ENCODE measurements at places on chromosomes 4 and X. TPM values are rescaled to one million over a fixed set of nuclear protein-coding genes. Genes with fewer than 3 reads are reported as not detected.
A peak's percentile ranks its signal among the peaks of the same experiment; 100 is the strongest.

CWH43 gene
- polyA plus RNA-seq, result 15.8 TPM

AGTR2 gene
- polyA plus RNA-seq, result not detected

DNA sequence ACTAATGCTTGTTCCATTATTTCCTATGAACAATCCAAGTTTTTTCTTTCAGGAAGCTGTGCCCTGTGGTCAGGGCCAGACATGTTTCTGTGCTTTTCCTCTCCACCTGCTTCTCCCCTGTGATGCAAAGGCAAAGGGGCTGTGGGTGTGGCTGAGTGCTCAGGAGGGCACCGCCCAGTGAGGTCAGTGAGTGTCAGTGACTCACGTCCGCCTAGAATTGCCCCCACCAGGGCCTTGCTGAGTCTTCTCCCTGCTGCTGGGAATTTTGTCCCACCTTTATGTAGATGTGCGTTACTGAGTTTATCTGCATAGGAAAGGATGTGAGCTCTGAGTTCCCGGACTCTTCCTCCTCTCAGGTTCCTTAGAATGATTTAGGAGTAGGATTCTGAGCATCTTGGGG lies 283.2 kb downstream of the DCHS2 start:
- no peaks in the 10 kb centered on the region for H3K36me3 ChIP-seq
- H3K27ac ChIP-seq, result no peak overlapping the region
- no peaks in the 10 kb centered on the region for H3K4me1 ChIP-seq

DNA sequence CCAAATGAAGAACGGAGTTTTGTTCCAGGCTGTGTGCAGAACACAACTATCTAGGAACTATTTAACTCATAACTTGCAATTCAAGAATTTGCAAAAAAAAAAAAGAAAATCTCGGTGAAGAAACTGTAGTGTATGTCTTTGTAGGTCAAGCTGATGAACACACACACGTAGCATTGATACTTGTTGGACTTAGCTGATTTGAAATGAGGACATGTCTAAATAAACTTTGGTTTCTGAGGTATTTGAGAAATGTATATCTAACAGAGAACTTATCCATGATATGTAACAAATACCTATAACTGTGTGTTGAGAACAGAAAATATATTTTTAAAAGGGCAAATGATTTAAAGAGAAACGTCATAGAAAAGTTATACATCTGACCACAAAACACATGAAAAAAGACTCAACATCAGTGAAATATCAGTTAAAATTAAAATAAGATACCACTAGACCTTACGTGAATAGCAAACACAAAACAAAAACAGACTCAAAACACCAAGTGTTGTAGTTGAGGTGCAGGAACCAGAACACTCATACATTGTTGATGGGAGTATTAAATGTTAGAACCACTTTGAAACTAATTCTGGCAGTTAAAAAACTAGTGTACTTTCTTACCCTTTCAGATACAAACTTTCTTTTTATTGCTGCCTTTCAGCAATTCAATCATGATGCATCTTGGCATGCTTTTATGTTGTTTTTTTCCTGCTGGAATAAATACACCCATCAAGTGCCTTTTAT lies 1535.8 kb upstream of the PCDH10 start:
- no peaks in the 10 kb centered on the region for H3K27me3 ChIP-seq
- no peak overlapping the region for H3K27ac ChIP-seq
- no peaks in the 10 kb centered on the region for H3K4me1 ChIP-seq
- no peak for DNase-seq
- H3K4me3 ChIP-seq, result no peak overlapping the region

FAM47C gene
- polyA plus RNA-seq, result not detected

KLB gene
- 0.41 TPM for polyA plus RNA-seq

- no peak for DNase-seq
- H3K4me3 ChIP-seq, result no peak overlapping the region
- no peaks in the 10 kb centered on the region for H3K36me3 ChIP-seq
- no peaks in the 10 kb centered on the region for H3K4me1 ChIP-seq
- no peak overlapping the region for H3K27ac ChIP-seq
Measured at GRCh38 chrX:54230435-54231148, 47.5 kb upstream of the FAM120C start.

OTC gene
- not detected for polyA plus RNA-seq

GRCh38 chrX:3094261-3094660 lies 53.0 kb downstream of the ARSF start:
- H3K36me3 ChIP-seq, result no peaks in the 10 kb centered on the region
- H3K4me1 ChIP-seq, result no peaks in the 10 kb centered on the region
- H3K4me3 ChIP-seq, result no peak overlapping the region
- H3K27ac ChIP-seq, result no peak overlapping the region

DNA sequence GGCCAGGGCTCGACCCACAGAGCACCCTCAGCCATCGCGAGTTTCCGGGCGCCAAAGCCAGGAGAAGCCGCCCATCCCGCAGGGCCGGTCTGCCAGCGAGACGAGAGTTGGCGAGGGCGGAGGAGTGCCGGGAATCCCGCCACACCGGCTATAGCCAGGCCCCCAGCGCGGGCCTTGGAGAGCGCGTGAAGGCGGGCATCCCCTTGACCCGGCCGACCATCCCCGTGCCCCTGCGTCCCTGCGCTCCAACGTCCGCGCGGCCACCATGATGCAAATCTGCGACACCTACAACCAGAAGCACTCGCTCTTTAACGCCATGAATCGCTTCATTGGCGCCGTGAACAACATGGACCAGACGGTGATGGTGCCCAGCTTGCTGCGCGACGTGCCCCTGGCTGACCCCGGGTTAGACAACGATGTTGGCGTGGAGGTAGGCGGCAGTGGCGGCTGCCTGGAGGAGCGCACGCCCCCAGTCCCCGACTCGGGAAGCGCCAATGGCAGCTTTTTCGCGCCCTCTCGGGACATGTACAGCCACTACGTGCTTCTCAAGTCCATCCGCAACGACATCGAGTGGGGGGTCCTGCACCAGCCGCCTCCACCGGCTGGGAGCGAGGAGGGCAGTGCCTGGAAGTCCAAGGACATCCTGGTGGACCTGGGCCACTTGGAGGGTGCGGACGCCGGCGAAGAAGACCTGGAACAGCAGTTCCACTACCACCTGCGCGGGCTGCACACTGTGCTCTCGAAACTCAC lies 3.6 kb downstream of the MID1IP1 start:
- no peak for DNase-seq
- peaks cover 6% of the 10 kb centered on the region for H3K4me1 ChIP-seq
- H3K27me3 ChIP-seq, result no peaks in the 10 kb centered on the region
- H3K27ac ChIP-seq, result peak overlapping the region; percentile 91
- H3K4me3 ChIP-seq, result peak overlapping the region; percentile 70

DNA sequence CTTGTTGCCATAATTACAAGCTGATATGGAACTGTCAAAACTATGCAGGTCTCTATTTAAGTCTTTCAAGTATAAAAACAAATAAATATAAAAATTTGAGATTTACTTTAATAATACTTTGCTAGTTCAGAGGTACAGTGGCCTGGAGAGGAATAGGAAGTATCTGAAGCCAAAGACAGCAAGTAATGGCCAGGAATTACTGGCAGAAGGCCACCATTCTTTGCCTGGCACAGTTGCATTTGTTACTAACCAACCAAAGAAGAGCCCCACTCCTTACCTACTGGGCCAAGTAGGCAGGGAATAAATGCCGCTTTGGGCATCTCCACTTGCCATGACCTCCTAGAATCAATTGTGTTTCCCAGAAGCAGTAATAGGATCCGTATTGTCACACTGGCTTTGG lies 13.8 kb upstream of the ADAMTS3 start:
- H3K4me1 ChIP-seq, result no peaks in the 10 kb centered on the region
- no peaks in the 10 kb centered on the region for H3K36me3 ChIP-seq
- no peak for DNase-seq
- no peaks in the 10 kb centered on the region for H3K27me3 ChIP-seq
- H3K27ac ChIP-seq, result no peak overlapping the region
- no peak overlapping the region for H3K4me3 ChIP-seq

DNA sequence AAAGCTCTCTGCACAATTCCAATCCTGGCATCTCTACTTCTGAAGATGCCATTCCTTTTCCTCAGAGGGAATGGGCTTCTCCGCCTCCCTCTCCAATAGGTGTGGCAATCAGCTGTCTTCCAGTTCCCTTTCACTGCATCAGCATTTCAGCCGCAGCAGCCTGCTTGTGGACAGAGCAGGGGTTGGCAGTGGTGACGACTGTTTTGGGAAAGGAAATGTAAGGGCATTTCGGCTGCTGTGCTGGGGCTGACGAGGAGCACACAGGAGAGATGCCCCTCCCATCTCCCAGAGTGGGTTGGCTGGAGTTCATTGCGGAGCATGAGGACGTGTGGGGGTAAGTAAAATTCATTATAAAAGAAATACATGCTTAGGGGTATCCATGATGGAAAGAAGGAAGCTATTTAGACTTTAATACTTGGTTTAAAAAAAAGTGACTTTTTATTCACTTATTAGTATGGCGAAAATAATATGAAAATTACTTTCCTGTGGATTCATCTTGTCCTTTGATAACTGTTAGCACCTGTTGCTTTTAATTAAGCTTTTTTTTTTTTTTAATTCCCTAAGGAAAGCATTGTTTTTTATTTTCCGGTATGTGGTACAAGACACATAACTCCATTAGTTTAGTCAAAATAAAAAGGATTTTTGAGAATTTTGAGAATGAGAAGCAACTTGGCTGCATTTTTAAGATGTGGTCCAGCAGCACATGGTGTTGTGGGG lies at the start of gene LIMCH1:
Gene LIMCH1, plus strand, starts transcription at position 141 of the 717 bp plus-strand sequence. CDS start 67,839 bp downstream, outside the sequence.
- H3K27me3 ChIP-seq, result no peaks in the 10 kb centered on the region
- peak within 1 kb of the TSS; percentile 59 for H3K27ac ChIP-seq
- no peak for DNase-seq

SH3D19 gene
- 13.6 TPM for polyA plus RNA-seq

HHIP gene
- 2.5 TPM for polyA plus RNA-seq

DNA sequence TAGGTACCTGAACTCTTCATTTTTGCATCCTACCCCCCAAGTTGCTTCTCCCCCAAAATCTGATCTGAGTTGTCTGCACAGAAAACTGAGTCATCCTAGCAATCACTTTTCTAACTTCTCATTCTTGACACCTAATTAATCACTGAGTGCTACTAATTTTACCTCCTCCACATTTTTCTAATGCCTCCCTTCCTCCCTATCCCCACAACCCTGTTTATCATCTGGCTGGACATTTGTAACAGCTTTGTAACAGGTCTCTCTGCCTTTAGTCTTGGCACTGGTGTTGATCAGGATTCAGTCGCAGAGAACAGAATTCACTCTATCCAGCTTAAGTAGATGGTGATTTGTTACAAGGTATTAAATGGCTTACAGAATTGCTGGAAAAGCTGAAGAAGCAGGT lies 303.9 kb upstream of the GATB start:
- H3K4me3 ChIP-seq, result no peak overlapping the region
- no peaks in the 10 kb centered on the region for H3K4me1 ChIP-seq
- H3K27ac ChIP-seq, result no peak overlapping the region

- no peaks in the 10 kb centered on the region for H3K4me1 ChIP-seq
- H3K4me3 ChIP-seq, result peak overlapping the region; percentile 83
- DNase-seq, result no peak
- no peaks in the 10 kb centered on the region for H3K36me3 ChIP-seq
Measured at GRCh38 chrX:56728321-56728720, 722 bp upstream of the NBDY start.

MID1 gene
- 5.3 TPM for polyA plus RNA-seq

DNA sequence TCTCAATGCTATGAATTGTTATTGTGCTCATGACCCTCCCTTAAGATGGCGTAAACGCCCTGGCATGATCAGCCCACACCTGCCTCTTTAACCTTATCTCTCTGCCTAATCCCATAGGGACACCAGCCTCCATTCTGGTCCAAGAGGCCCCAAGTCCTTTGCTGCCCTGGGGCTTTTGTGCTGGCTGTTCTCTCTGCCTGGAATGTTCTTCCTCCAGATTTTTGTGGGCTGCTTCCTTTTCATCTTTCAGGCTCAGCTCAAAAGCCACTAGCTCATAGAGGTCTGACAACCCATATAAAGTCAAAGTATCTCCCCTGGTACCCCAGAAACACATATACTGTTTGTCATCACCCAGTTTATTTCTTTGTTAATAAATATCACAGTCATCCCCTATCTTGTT lies 42.4 kb downstream of the APLN start:
- H3K4me1 ChIP-seq, result no peaks in the 10 kb centered on the region
- no peaks in the 10 kb centered on the region for H3K27me3 ChIP-seq
- H3K4me3 ChIP-seq, result no peak overlapping the region
- no peaks in the 10 kb centered on the region for H3K36me3 ChIP-seq

DNA sequence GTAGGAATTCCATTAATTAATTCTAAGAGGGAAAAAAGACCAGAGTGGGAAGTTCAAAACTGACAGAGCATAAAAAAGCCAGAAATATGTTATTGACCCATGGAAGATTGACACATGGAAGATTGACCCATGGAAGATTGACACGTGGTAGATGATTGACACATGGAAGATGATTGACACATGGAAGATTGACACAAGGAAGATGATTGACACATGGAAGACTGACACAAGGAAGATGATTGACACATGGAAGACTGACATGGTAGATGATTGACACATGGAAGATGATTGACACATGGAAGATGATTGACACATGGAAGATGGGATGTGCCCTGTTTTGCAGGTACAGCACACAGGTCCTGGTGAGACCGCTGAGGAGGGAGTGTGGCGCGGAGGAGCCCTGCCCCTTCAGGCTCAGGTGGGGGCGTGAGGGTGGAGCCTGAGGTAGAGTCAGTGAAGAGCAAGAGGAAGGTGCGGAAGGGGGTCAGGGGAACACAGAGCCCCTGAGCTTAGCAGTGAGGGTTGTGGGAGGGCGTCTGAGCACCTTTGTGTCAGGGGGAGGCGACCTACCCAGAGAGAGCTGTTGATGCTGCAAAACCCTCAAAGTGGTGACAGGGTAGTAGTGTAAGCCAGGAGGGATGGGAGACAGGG lies 15.8 kb upstream of the PDE6B start:
- no peaks in the 10 kb centered on the region for H3K4me1 ChIP-seq
- H3K27ac ChIP-seq, result no peak overlapping the region
- H3K36me3 ChIP-seq, result no peaks in the 10 kb centered on the region

PGAM4 gene
- polyA plus RNA-seq, result not detected

DNA sequence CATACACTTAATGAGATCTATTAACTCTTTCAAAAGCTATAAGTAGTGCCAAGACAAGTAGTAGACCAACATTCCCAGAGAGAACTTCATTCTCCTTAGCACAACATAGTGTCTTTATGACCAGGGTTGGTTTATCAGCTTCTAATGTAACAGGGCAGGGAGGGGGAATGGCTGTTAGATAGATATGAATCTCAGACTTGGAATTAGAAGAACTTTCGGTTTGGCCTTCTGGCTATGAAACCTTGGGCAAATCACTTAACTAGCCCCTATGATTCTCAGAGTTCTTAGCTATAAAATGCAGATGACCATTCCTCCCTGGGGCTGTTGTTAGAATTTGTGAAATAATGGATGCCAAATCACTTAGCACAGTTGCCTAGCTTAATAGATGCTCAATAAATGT lies 132.2 kb downstream of the SLC10A7 start:
- no peaks in the 10 kb centered on the region for H3K4me1 ChIP-seq
- H3K27me3 ChIP-seq, result no peaks in the 10 kb centered on the region
- H3K27ac ChIP-seq, result no peak overlapping the region
- no peak for DNase-seq

GRCh38 chr4:86878640-86879039 lies 13.6 kb downstream of the C4orf36 start:
- no peak overlapping the region for H3K4me3 ChIP-seq
- H3K27me3 ChIP-seq, result no peaks in the 10 kb centered on the region
- H3K36me3 ChIP-seq, result no peaks in the 10 kb centered on the region
- H3K4me1 ChIP-seq, result no peaks in the 10 kb centered on the region
- no peak overlapping the region for H3K27ac ChIP-seq
- no peak for DNase-seq

Measured in kidney (tissue), 22 donors.